Left renal pelvis (tissue), 4 donors: ENCODE measurements at places on chromosomes 7 and 10. TPM values are rescaled to one million over a fixed set of nuclear protein-coding genes. Genes with fewer than 3 reads are reported as not detected.

The ANXA8 gene
- 0.17 TPM for polyA plus RNA-seq

GRCh38 chr7:95828824-95829790 lies 56.8 kb downstream of the DYNC1I1 start:
- no peak for DNase-seq

The RNF133 gene
- polyA plus RNA-seq, result 0.14 TPM

- DNase-seq, result no peak
Observed at GRCh38 chr7:36287371-36288241, 102.1 kb upstream of the ANLN start.

The HELLS gene
- 35.0 TPM for polyA plus RNA-seq

The CALD1 gene
- polyA plus RNA-seq, result 501 TPM

DNA sequence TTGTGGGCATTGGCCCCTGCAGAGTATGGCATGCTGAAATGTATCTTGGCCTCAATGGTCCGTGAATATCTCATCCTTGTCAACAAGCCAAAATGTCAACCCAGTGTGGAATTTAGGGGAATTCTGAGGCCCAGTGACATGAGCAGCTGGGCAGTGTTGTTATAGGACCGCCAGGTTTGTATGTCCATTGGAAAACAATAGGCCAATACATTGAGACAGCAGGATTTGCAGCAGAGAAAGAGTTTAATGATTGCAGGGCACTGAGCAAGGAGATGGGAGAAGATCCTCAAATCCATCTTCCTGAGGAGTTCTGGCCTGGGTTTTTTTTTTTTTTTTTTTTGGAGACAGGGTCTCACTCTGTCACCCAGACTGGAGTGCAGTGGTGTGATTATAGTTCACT lies 95.7 kb upstream of the BAIAP2L1 start:
- no peak for DNase-seq

The CALML3 gene
- not detected for polyA plus RNA-seq

DNA sequence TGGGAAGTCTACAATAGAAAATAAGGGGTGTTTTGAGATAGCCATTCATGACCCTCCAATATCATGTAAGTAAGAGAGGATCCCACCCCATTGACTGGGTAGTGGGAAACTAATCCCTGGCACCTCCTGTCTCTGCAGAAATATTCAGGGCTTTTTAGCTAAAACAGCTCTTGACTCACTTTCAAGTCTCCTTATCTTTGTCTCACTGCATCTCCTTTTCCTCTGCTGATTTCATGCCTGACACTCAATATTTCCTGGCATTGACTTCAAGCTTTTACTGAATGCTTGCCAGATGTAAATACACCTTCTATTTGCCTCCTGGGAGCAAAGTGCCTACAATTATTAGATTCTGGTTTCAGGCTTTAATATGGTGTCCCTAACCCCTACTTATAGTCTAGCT lies 57.1 kb downstream of the CHRM2 start:
- no peak for DNase-seq

- DNase-seq, result no peak
Observed at GRCh38 chr10:86956195-86956847, 1.1 kb downstream of the MMRN2 start.

GRCh38 chr7:87689374-87689773 lies 61.2 kb downstream of the RUNDC3B start:
- no peak for DNase-seq

GRCh38 chr7:120108376-120108775 lies 164.6 kb upstream of the KCND2 start:
- no peak for DNase-seq

- DNase-seq, result no peak
Observed at GRCh38 chr10:132834891-132835847, 49.2 kb upstream of the NKX6-2 start.

DNA sequence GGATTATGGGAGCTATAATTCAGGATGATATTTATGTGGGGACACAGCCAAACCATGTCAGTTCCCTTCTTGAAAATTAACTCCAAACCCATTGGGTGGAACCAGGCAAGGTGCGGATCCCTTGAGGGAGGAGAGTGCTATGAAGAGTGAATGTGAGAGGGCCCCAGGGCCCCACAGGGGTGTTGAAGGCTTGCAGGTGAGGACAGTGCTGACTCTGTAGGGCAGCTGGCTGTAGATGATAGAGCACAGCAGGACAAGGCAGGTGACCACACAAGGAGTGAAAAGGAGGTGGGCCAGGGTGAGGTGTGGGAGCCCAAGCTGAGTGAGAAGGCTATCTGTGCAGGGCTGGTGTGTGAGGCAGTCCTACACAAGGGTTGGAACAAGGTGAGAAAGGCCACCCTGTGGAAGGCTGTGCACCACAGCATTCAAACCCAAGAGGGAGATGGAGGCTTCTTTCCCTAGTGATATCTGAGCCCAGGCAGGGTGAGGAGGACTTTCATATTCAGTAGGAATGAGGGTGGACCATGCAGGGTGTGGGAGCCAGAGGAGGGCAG lies 746.0 kb upstream of the CELF2 start:
- no peak for DNase-seq
